T-helper 17 cell (primary cell): ENCODE measurements at places on chromosomes 7 and 10. TPM values are rescaled to one million over a fixed set of nuclear protein-coding genes. Genes with fewer than 3 reads are reported as not detected.
A peak's percentile ranks its signal among the peaks of the same experiment; 100 is the strongest.

TRIM73 gene
- total RNA-seq: 19.4 TPM

CNPY1 gene
- total RNA-seq: not detected

LRMDA gene
- total RNA-seq: not detected

EPO gene
- not detected for total RNA-seq

NCF1 gene
- total RNA-seq: 14.6 TPM

LRWD1 gene
- total RNA-seq: 13.5 TPM

EEPD1 gene
- total RNA-seq: 20.7 TPM

CH25H gene
- not detected for total RNA-seq

CTBP2 gene
- total RNA-seq: 1.3 TPM

VPS37D gene
- not detected for total RNA-seq

FAM25G gene
- total RNA-seq: not detected

GRCh38 chr10:62742536-62743061 is 61.9 kb upstream of the ADO start:
- DNase-seq: no peak

DNA sequence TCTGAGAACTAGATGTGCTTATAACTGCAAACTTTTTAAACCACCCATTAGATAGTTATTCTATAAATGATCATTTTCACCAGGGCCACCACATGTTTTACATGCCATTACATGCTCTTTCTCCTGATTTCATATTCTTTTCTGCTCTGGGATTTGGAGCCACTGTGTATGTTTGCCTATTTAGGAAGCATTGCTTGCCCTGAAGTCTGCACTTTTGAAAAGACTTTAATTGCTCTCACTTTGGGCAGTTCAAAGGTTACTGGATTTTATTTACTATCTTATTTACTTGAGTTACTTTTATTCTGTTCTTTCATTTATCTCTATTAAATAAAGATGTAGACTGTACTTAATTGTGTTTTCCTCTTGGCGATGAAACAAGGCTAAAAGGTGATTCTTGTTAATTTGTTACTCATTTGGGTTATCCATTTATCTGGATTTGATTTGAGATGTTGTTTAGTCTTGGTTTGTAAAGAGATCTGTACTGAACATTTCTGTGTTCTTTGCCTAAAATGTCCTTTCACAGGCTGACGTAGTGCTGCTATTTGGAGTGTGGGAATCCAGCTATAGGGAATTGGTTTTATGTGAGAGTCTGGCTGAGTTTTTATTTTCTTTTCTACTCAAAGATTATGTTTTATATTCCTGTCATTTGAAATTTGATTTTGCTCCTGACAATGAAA is 88.8 kb downstream of the SUGCT start:
- no peak for DNase-seq

DNA sequence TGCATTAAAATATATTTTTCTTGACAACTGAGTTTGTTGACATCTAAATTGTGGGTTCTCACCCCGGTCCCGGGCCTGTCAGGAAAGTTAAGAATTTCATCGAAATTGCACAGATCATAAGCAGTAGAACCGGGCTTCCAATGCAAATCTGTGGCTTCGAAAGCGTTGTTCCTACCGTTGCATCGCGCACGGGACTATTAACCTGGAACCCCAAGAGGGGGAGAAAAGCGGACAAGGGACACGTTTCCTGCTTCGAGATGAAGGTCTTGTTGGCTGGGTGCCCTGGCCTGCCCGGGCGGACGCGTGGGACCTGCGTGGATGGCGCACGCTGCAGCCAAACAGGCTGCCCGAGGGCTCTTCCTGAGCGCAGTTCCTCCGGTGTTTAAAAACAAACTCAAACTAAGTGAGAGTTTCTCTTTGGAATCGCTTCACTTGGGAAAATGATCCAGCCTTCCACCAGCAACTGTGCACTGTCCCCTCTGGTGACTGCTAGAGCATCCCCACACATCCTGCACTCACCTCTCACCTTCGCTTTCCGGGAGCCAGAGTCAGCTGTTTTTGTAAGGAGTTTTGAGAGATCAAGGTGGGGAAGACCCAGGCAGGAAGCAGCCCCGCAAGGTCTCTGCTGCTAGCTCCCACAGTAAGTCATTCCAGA is 5.1 kb upstream of the TBX20 start:
- no peak for DNase-seq

- DNase-seq: no peak
These were observed 1.7 kb downstream of the GRM8 start for GRCh38 chr7:127251036-127251464.

GRCh38 chr7:129789652-129790051 is 163.1 kb downstream of the UBE2H start:
- DNase-seq: no peak

GRCh38 chr10:68348265-68348741 is 15.6 kb upstream of the PBLD start:
- peak; percentile 22 for DNase-seq

DNA sequence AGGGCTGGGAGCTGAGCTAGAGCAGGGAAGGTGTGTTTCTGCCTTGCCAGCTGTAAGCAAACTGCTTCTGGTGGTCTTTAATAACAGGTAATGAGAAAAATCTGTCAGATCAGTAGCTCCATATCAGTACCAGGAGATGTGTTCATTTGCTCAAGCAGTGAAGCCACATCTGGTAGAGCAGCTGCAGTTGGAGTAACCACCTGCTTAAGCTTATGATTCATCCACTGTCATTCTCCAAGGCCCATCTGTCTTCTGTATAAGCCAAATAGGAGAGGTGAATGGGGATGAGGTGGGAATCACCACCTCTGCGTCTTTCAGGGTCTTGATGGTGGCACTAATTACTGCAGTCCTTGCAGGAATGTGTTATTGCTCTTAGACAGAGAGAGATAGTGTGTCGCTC is 18.4 kb upstream of the COBL start:
- no peak for DNase-seq

DNA sequence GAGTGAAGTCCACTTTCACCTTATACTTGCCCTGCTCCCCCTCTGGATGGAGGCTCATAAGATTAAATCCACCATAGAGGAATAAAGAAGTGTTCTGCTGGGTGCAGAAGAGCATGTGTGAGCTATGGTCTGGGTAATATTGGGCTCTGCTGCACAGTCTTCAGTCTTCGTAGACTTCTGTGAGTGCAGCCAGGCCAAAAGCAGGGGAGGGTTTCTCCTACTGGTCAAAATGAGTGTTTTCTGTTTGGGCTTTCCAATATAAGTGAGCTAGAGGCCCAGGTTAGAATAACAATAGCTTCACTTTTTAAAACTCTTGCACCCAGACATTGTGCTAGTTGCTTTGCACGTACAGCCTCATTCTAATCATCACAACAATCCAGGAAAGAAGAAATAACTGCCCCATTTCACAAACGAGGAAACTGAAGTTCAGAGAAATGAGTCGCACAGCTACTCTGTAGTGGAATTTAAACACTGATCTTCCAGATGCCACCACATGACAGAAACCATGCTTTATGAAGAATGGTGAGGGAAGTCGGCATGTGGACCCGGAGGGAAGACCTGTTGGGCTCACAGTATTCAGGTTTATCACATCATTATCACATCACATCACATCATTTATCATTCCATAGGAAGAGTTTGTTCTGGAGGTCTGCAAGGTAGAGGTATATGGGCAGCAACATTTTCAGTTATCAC is 23.8 kb upstream of the MSMB start:
- no peak for DNase-seq

DNA sequence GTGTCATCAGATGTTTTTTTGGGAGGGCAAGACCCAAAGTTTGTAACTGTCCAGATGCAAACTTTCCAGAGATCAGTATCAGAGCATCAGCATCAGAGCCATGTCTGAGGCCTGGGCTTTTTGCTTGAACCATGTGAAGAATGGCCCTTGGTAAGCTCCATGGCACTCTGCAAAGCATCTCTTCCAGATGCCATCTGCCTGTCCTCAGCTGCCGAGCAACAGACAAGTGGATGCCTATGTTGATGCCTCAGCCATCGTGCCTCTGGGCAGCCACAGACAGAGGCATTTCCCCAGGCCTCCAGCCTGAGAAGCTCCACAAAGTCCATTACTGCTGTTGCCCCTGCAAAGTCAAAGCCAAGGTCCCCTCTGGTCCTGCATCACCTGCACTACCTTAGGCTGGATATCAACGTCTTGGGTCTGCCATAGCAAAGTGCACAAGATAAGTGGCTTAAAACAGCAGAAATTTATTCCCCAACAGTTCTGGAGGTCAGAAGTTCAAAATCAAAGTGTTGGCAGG is 670.2 kb upstream of the MKI67 start:
- DNase-seq: no peak

GRCh38 chr7:12638851-12639456 is 48.5 kb upstream of the ARL4A start:
- DNase-seq: no peak

DNA sequence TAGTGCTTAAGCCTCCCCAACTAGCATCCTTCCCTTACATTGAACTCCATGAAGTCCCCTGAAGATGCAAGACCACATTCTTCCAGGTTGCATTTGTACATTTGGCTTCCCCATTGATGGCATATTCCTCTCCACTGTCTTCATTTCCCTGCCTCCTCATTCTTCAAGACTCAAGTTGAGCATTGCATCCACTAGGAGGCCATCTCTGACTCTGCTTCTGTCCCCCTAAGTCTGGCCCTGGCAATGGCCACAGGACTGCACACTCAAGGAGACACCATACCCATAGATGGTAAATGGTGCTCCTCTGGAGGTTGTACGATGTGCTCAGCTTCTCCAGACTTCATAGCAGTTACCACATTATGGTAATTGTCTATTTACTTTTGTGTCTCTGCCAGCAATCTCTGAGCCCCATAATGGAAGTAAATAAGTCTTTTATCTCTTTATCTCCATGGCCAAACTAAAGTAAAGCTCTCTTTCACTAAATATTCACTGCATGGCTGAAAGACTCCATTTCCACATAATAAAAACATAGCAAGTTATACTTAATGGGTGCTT is 112.6 kb downstream of the PTPRZ1 start:
- DNase-seq: no peak

GRCh38 chr10:60518745-60519144 is 129.1 kb upstream of the ANK3 start:
- DNase-seq: no peak

- DNase-seq: no peak
These were observed 43.8 kb downstream of the CYTH3 start for GRCh38 chr7:6228361-6229229.

DNA sequence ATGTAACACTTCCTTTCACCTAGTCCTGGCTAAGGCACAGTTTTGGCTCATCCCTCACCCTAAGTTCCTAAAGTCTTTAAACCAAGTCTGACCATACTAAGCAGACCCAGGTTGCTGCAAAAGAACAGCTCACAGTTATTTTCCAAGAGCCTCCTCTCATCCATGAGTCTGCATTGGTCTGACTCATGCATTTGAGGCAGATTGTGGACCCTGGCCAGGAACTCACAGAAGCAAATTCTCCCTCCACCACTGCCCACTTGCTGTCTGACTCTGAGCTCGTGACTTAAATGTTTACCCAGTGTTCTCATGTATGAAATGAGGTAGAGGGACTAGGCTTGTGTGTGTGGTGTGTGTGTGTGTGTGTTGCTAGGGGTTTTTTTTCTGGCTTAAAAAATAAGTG is 1272.8 kb downstream of the TYW1 start:
- DNase-seq: no peak

DNA sequence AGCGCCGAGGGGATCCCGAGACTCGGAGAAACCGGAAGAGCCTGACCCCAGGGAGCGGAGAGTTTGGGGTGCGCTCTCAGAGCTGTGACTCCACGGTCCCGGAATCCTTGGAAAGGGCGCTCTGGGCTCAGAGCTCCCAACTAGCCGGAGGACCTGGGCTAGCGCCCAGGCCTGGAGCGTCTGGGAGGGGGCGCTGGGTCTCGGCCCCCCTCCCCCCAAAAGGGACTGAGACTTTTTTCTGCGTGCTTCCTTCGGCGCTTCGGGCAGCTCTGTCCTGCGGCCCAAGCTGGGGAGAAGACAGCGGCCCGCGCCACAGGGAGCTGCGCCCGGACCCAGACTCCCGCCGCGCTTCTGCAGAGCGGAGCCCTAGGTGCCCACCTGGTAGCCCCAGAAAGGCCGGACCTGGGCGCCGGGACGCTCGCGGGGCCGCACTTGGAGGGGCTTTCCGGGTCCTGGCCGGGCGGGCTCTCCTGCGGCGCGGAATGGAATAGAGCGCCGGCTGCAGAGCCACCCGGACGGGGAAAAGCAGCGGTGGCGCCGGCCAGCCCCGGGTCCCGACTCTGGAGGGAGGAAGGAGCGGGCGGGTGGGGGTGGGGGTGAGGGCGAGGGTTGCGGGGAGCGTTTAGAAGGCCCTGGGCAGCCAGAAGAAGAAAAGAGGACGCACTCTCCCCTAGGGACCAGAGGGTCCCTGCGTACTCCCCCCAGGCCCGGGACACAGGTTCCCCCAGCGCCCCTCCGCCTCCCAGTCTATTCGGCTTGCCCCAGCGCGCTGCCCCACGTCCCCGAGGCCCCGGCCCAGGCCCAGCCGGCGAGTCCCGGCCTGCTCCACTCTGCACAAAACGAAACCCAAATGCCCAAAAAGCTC is 4.7 kb downstream of the ZNF503 start:
- no peak for DNase-seq

DNA sequence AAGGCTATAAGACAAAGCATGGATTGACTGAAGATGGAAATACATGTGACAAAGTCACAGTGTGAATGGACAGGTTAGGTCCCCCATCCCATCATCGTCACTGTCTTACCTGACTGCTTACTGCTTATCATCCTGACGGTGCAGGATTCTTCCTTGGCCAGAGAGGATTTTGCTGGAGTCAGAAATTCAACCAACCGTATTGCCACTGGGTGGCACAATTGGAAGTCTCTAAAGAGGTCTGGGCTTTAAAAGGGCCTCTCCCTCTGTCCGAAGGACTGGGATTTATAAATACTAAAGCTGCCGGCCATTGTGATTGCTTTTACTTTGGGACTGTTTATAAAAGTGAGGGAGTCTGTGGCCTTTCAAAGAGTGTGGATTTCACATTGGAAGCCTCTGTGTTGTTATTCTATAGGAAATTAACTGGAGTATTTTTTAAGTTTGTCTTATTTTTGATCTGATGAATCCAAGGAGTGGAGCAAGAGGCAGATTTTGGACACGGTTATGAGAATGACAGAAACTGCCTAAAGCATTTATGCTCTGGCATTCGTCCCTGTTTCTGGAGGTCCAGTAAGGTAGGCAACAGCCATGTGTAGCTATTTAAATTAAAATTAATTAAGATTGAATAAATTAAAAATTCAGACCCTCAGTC is 113.3 kb upstream of the CREB5 start:
- DNase-seq: no peak

- no peak for DNase-seq
These were observed 70.9 kb downstream of the WIPF3 start for GRCh38 chr7:29877196-29877595.

- no peak for DNase-seq
These were observed 73.2 kb downstream of the POT1 start for GRCh38 chr7:124856299-124856888.

DNA sequence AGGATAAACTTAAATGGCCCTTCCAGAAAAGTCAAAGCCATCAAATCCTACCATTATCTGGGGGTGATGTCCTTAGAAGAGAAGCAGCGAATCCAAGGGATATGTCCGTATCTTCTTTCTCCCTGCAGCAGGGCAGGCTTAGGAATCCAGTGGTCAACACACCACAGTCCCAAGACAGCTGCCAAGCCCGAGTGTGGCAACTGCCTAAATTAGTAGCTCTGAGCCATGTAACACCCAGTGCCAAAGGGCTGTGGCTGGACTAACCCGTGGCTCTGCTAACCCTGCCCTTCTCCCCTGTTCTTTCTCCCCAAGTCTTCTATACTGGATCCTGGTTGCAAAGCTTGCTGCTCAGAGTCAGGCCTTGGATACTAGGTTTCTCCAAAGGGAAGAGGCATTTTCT is 74.8 kb downstream of the CDK1 start:
- DNase-seq: no peak
